Body of pancreas (tissue), 4 donors: ENCODE measurements at places on chromosomes 6 and 20. TPM values are rescaled to one million over a fixed set of nuclear protein-coding genes. Genes with fewer than 3 reads are reported as not detected.

Gene CDH4
- total RNA-seq = 0.52 TPM

Gene SLC17A1
- total RNA-seq = not detected

Gene LPA
- 0.52 TPM for total RNA-seq

Gene NRN1
- total RNA-seq = 4.4 TPM

Gene OXT
- total RNA-seq = not detected

Gene IMPG1
- not detected for total RNA-seq

Gene RBBP8NL
- total RNA-seq = 2.3 TPM

Gene MUC21
- total RNA-seq = not detected
